ENCODE measurements at places on chromosomes 1 and 21. TPM values are rescaled to one million over a fixed set of nuclear protein-coding genes. Genes with fewer than 3 reads are reported as not detected.

- H3K36me3 ChIP-seq = no peaks in the 10 kb centered on the region
- no peak for DNase-seq
- H3K27ac ChIP-seq = no peak overlapping the region
- H3K4me1 ChIP-seq = no peaks in the 10 kb centered on the region
These were observed 324.4 kb downstream of the KCTD3 start for GRCh38 chr1:215891266-215892057.

The ERVH48-1 gene
- total RNA-seq = not detected

The ZNF678 gene
- 32.2 TPM for total RNA-seq

DNA sequence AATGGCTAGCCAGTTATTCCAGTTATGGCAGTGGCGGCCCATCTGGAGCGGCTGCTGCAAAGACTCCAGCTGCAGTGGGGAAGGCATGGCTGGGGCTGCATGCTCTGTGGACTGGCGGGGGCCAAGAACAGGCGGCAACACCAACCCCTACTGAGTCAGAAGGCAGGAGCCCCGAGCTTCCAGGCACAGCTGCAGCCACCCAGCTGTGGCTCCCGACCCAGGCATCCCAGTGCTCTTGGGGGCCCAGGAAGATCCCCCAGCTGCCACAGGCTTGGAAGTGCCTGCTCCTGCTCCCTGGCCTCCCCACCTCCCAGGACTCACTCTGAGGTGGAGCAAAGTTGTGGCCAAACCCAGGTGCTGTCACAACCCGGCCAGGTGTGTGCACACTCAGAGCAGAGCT lies 317.0 kb upstream of the RRP15 start:
- H3K4me3 ChIP-seq = no peak overlapping the region
- DNase-seq = no peak
- H3K4me1 ChIP-seq = no peaks in the 10 kb centered on the region
- no peak overlapping the region for H3K27ac ChIP-seq

The FCRL2 gene
- 0.53 TPM for total RNA-seq

DNA sequence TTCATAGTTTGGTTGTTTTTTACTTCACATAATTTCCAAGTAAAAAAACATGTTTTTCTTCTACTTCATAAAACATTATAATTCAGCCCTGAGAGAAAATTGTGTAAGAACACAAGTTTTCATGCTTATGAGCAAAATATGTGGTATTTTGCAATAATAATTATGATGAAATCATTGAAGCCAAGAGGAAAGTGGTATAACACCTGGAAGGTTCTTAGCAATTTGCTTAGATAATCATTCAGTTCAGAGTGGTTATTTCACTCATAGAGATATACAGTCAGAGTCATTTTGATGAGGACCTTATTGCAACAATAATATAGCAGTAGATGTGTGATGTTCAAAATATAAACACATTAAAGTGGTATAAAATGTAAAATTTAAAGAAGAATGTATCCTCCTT lies 94.5 kb downstream of the PLPPR4 start:
- H3K27me3 ChIP-seq = no peaks in the 10 kb centered on the region
- DNase-seq = no peak
- no peak overlapping the region for H3K27ac ChIP-seq
- H3K36me3 ChIP-seq = no peaks in the 10 kb centered on the region
- no peaks in the 10 kb centered on the region for H3K4me1 ChIP-seq
- H3K4me3 ChIP-seq = no peak overlapping the region

The CFHR4 gene
- not detected for total RNA-seq

DNA sequence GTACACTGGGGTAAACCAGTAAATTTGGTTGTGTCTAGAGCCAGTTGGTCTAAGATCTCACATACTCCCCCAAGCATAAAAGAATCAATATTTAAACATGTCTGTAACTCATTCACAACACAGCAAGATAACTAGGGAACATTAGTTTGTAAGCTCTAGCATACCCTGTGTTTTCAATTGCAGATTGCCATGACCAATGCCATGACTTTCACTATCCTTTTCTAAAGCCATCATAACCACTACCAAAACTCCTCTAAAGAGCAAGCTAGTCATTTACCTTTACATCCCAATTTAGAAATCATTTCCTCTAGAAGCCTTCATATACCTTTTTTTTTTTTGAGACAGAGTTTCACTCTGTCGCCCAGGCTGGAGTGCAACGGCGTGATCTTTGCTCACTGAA lies 56.5 kb upstream of the PLA2G4A start:
- H3K4me3 ChIP-seq = no peak overlapping the region
- DNase-seq = no peak
- no peaks in the 10 kb centered on the region for H3K4me1 ChIP-seq
- H3K27me3 ChIP-seq = no peaks in the 10 kb centered on the region
- H3K27ac ChIP-seq = no peak overlapping the region
- no peaks in the 10 kb centered on the region for H3K36me3 ChIP-seq

The PLA2G2F gene
- 0.35 TPM for total RNA-seq

- no peaks in the 10 kb centered on the region for H3K36me3 ChIP-seq
- no peaks in the 10 kb centered on the region for H3K4me1 ChIP-seq
- H3K27ac ChIP-seq = no peak overlapping the region
These were observed 85.9 kb upstream of the SIM2 start for GRCh38 chr21:36613059-36613458.

The TEDDM1 gene
- not detected for total RNA-seq

DNA sequence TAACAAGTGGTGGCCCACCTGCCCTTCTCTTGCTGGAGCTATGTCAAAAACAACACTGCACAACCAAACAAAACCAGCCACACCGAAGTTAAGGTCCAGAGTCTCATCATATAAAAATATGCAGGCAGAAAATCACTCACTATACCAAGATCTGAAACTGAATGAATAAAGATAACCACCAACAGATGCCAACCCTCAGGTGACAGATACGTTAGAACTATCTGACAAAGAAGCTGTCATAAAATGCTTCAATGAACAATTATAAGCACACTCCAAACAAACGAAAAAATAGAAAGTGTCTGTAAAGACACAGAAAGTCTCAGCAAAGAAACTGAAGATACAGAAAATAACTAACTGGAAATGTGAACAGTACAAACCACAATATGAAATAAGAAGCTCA lies 14.0 kb downstream of the ZNF496 start:
- no peaks in the 10 kb centered on the region for H3K4me1 ChIP-seq
- no peak overlapping the region for H3K4me3 ChIP-seq

- no peaks in the 10 kb centered on the region for H3K36me3 ChIP-seq
- no peak for DNase-seq
- no peak overlapping the region for H3K4me3 ChIP-seq
- H3K27me3 ChIP-seq = no peaks in the 10 kb centered on the region
- H3K27ac ChIP-seq = no peak overlapping the region
- H3K4me1 ChIP-seq = no peaks in the 10 kb centered on the region
These were observed 65.0 kb upstream of the POU3F1 start for GRCh38 chr1:38111589-38111988.

DNA sequence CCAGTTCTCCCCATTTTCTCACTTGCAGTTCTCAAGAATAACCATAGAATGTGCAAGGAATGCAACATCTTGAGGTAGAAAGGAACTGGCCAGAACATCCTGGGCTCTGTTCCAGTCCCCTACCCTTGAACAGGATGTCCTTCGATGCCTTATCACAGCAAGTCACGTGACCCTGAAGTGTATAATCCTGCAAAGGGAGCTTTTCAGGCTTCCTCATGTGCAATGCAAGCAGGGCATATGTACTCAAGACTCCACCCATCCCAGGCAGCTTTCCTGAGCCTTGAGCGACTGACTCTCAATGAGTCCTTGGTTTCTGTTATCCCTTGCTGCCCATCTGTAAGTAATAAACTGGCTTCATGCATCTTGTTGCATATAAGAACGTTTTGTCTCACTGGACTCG lies 311.0 kb downstream of the MRPL39 start:
- DNase-seq = no peak
- no peaks in the 10 kb centered on the region for H3K36me3 ChIP-seq
- no peak overlapping the region for H3K4me3 ChIP-seq
- no peaks in the 10 kb centered on the region for H3K27me3 ChIP-seq
- no peaks in the 10 kb centered on the region for H3K4me1 ChIP-seq

The B3GALT5 gene
- total RNA-seq = 120 TPM

GRCh38 chr1:3968851-3969250 lies 68.8 kb upstream of the C1orf174 start:
- no peak overlapping the region for H3K27ac ChIP-seq
- no peaks in the 10 kb centered on the region for H3K4me1 ChIP-seq
- H3K4me3 ChIP-seq = no peak overlapping the region
- no peaks in the 10 kb centered on the region for H3K27me3 ChIP-seq

The TAS1R3 gene
- 2.8 TPM for total RNA-seq

GRCh38 chr1:17717594-17718535 lies 37.3 kb upstream of the ACTL8 start:
- DNase-seq = no peak
- no peaks in the 10 kb centered on the region for H3K27me3 ChIP-seq
- no peaks in the 10 kb centered on the region for H3K36me3 ChIP-seq
- no peak overlapping the region for H3K27ac ChIP-seq
- no peak overlapping the region for H3K4me3 ChIP-seq
- H3K4me1 ChIP-seq = no peaks in the 10 kb centered on the region

GRCh38 chr21:15034126-15034853 lies 30.5 kb downstream of the NRIP1 start:
- no peak overlapping the region for H3K4me3 ChIP-seq
- H3K27ac ChIP-seq = no peak overlapping the region
- no peaks in the 10 kb centered on the region for H3K36me3 ChIP-seq
- no peaks in the 10 kb centered on the region for H3K27me3 ChIP-seq
- no peaks in the 10 kb centered on the region for H3K4me1 ChIP-seq
- DNase-seq = no peak

The FCAMR gene
- 1.5 TPM for total RNA-seq

DNA sequence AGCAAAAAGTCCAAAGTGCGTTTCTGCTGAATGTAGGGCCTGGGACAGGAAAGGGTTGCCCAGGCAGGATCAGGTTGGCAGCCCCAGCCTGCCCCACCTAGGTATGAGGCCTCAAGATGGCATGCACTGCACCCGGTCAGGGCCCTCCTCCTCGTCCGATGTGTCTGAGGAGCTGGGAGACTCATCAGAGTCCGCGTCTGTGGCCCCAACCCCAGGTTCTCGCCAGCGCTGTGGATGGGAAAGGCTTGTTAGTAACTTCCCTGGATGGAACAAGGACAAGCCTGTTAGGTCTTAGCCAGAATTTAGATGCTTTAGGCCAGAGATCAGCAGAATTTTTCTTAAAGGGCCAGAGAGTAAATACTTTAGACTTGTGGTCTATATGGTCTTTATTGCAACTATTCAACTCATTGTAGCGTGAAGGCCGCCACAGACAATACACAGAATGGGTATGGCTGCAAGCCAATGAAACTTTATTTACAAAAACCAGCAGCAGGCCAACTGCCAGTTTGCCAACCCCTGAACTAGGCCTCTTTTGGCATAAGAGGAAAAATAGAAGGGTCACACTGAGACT lies 12.4 kb downstream of the PEA15 start:
- DNase-seq = peak; percentile 65
- H3K27ac ChIP-seq = peak overlapping the region; percentile 52
- no peaks in the 10 kb centered on the region for H3K36me3 ChIP-seq
- no peaks in the 10 kb centered on the region for H3K27me3 ChIP-seq
- no peak overlapping the region for H3K4me3 ChIP-seq

The TMEM201 gene
- total RNA-seq = 9.8 TPM

The TEX38 gene
- total RNA-seq = not detected

- no peak for DNase-seq
- H3K4me3 ChIP-seq = no peak overlapping the region
- no peak overlapping the region for H3K27ac ChIP-seq
- H3K36me3 ChIP-seq = no peaks in the 10 kb centered on the region
These were observed 125.8 kb upstream of the ATP1B1 start for GRCh38 chr1:168980656-168981055.

- H3K4me1 ChIP-seq = peaks cover 21% of the 10 kb centered on the region
- no peaks in the 10 kb centered on the region for H3K27me3 ChIP-seq
- H3K36me3 ChIP-seq = no peaks in the 10 kb centered on the region
- peak within 1 kb of the TSS; percentile 93 for H3K4me3 ChIP-seq
These were observed at the start of gene SRSF10 for GRCh38 chr1:23979881-23980727. TSS of gene SRSF10 (minus strand) at chr1:23980327. CDS start at chr1:23980255, 72 bp downstream.
